ENCODE measurements at places on chromosomes 5 and 9.
A peak's percentile ranks its signal among the peaks of the same experiment; 100 is the strongest.

- no peak for DNase-seq
These were observed 98.2 kb downstream of the SEMA5A start for GRCh38 chr5:9447691-9448090.

DNA sequence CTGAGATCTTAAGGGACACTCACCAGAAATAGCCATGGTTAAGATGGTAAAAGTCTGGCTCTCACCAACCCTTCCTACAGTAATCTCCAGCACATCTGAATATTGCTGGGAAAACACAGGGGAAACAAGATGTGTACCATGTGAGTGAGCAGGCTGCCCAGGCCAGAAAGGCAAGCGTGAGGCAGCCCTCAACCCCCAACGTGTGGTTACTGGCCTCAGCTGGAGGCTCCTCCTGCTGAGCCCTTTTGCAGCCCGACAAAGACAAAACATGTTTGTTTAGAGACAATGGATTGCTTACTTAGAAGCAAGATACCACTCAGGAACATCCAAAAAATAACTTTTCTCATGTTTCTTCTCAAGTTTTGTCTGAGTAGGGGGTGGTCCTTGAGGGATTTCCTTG lies 16.6 kb downstream of the ZFP62 start:
- no peak for DNase-seq

GRCh38 chr9:74255489-74255984 lies 241.6 kb upstream of the RORB start:
- DNase-seq: no peak

DNA sequence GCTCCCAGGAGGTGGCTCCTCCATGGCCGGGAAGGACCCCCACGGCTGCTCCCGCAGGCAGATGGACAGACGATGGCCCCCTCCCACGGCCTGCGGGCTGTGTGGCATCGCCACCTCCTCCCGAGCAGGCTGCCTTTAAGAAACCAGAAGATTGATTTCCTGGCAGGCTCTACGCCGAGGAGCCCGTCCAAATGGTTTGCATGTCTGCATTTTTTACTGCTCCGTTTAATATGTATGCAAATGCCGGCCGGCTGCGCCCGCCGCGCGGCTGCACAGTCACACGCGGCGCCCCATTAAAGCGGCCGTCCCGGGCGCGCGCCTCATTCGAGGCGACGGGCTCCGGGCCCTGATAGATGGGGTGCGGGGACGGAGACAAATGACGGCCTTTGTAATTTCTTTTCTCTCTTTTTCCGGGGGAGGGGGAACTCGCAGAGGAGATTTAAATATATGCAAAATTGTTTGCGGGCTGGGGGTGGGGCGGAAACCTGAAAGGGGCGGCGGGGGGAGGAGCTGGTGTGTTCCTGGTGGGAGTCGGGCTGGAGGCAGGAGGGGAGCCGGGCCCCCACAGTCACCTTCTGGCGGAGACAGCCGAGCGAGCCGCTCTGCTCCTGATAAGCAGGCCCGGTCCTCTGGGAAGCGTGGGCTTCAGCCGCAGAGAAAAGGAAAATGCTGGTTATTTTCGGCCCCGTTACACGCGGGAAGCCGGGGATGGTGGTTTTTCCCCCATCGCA lies 158.7 kb upstream of the IER5L start:
- no peak for DNase-seq

DNA sequence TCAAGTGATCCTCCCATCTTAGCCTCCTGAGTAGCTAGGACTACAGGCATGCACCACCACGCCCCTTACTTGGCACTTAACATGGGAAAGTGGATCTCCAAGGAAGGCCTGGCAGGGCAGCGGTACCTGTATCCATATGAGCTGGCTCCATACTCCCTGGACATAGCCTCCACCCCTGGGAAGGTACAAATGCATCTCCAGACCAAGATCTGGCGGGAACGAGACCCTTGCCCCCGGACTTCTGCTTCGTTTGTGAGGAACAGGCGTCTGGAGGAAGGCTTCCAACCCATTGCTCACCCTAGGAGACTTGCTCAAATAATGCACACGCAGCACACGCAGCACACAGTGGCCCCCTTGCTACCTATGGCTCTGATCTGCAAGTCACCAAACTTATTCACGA lies 55.2 kb downstream of the CRB2 start:
- DNase-seq: no peak

GRCh38 chr5:102903074-102903871 lies 148.2 kb downstream of the PAM start:
- no peak for DNase-seq

- DNase-seq: no peak
These were observed 158.6 kb upstream of the ARRDC3 start for GRCh38 chr5:91541696-91542095.

- DNase-seq: no peak
These were observed 348.4 kb upstream of the SLC30A5 start for GRCh38 chr5:68745448-68745847.

GRCh38 chr9:5593904-5594303 lies 35.0 kb upstream of the RIC1 start:
- no peak for DNase-seq

- no peak for DNase-seq
These were observed 241.5 kb upstream of the PIK3R1 start for GRCh38 chr5:67974054-67974453.

DNA sequence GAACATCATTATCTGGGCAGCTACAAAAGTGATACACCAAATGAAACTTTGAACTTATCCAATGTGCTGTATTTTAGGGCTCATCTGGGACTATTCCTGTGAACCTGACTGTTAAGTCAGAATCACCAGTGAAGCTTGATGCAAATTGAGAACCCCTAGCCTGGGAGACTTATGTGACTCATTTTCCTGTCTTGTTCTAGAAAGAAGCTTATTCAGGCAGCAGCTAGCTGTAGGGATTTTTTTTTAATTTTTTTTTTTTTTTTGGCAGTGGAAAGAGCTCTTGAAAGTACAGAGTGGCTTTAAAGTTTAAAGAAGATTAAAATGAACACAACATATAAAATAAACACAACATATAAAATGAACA lies 81.1 kb upstream of the TNFAIP8 start:
- DNase-seq: no peak

DNA sequence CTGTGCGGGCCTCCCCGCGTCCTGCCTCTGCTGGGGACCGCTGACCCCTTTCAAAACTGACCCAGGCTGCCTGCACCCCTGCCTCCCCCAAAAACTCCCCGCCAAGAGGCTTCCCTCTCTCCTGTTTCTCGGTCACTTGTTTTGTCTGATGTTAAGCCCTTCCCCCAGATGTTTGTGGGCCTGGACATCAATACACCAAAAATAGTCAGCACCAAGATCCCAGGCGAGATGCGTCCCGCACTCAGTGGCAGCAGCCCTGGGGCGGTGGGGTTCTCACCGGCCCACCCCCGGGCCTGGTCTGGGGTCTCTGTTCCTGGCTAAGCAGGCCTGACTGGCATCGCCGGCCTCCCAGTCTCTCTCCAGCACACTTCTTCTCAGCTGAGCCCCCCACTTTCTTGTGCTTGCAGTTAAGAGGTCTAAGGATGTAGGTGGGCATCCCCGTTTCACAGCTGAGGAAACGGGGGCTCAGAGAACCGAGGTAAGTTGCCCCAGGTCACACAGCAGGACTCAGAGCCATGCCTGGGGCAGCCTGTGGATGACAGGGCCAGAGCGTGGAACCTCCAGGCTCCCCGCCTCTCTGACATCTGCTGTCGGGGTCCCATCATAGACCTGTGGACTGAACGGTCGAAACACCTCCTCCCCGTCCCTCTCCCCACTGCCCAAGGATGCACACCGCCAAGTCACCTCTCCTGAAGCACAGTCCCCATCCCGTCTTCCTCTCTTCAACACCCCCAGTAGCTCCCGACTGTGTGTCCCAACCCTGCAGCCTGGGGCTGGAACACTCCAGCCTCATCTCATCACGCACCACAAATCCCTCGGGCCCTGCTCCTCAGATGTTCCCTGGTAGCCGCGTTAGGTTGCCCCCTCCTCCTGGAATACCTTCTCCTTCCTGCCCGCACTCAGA lies 16.8 kb downstream of the FIBCD1 start:
- no peak for DNase-seq

- peak; percentile 56 for DNase-seq
These were observed 244.0 kb downstream of the EPB41L4A start for GRCh38 chr5:112174959-112175594.

GRCh38 chr9:36451949-36452348 lies 51.9 kb upstream of the RNF38 start:
- no peak for DNase-seq

DNA sequence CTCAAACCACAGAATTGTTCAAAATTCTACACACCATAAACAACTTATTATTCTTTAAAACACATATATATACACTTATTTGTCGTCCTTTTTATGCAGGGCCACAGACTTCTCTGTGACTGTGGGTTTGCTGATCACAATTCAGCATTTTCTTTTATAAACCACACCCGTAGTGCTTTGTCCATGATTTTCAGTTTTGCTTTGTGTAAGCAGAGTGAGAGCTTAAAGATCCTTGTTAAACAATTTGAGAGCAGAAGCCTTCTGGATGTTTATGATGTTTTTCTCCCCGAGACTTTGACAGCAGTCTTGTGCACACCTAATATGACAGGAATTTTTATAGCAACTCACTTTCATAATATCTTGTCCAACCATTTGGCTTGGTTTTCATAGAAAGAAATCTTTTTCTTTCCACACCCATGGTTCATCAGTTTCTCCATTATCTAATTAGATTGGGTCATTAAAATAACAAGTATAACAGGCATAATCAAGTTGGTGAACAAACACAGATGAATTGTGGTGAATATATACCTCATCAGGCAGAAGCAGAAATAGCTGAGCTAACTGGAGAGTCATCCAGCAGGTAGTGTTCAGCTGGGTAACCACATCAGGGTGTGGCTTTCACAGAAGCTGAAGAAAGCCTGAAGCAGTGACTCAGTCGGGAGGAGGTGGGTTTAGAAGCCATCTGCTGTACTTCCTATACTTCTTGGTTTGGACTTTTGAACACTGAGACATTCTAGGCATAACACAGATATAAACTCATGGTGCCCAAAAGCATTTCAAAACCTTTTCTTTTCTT lies 232.8 kb downstream of the DOCK8 start:
- DNase-seq: no peak

DNA sequence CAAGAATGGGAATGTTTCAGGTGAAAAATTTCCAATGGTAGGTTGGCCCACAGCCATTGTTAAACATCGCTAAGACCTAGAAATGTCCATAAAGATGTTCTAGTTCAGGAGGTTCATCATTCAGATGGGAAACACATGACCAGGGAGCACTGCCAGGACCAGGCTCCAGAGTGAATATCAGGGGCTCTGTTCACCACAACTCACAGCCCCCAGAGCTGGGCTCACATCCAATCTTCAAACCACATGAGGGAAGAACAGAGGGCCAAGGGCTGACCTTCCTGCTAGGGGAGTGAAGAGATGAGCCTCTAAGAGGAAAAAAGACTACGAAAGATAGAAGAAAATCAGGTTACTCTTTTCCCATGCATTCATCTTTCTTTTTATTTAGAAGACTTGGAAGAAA lies 205.8 kb downstream of the SEMA5A start:
- DNase-seq: no peak

GRCh38 chr5:151020304-151021110 lies at the start of gene GPX3:
TSS of gene GPX3 (plus strand) at chr5:151020591. CDS start at chr5:151020655, 64 bp downstream.
- DNase-seq: no peak

DNA sequence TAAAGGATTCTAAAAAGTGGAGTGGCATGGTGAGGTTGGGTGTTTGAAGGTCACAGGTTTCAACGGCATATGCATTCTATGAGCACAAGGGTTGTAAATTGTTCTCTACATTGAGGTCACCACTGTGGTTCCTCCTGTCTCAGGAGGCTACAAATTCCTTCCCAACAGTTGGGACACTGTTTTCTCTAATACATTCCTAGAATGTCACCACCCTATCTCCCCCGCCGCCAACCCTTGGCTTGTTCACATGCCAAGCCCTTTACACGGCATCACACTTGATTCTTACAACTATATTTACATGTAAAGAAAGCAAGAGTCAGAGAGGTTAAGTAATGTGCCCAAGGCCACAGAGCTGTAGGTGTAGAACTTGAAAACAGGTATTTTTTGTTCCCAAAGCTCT lies 315.1 kb downstream of the RAB3C start:
- no peak for DNase-seq

DNA sequence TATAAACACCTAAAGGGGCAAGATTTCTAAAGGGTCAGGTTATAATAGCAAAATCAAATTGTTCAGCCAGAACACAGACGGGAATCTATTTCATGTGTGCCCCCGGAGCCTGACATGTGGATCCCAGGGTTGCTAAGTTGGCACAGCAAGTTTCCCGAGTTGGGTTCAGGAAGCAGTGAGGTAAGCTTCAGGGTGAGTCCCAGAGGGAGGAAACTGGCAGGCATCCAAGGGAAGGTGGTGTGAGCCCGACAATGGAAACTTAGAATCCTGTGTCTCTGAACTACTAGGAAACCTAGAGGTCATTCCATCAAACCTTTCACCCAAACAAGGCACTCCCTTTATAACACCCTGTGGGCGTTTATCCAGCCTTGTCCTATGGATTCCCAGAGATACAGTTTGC lies 98.4 kb downstream of the ADRB2 start:
- no peak for DNase-seq

DNA sequence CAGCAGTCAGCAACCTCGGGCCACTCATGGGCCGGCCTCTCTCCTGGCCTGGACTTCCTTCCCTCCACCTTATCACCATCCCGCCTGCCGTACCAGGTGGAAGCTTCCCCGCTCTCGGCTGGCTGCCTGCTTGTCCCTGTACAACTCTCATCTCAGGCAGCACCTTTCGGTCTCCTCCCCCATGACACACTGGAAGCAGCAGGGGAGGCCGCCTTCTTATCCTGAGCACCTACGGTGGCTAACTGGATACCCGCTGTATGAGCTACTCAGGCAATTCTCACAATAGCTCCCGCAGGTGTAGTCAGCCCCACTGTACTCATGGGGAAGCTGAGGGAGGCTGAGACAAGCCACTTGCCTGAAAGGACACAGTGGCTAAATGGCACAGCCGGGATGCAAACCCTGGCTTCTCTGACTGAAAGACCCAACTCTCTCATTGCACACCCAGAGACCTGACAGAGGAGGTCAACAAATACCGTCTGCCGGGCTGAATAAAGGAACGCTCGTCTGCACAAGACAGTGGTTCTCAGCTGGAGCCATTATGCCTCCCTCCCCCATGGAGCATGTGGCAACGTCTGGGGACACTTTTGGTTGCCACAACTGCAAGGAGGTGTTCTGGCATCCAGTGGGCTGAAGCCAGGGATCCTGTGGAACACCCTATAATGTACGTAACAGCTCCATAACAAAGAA lies 9.6 kb downstream of the STK10 start:
- no peak for DNase-seq

GRCh38 chr9:92187390-92187789 lies 72.2 kb upstream of the SPTLC1 start:
- no peak for DNase-seq

All from SHP77 treated with DMSO at 0.1 percent for 48 hours (cell line).